ENCODE measurements at places on chromosomes 11 and 22. TPM values are rescaled to one million over a fixed set of nuclear protein-coding genes. Genes with fewer than 3 reads are reported as not detected.

NXPE2 gene
- total RNA-seq = not detected

ZBTB3 gene
- 1.9 TPM for total RNA-seq

SHANK3 gene
- 4.2 TPM for total RNA-seq

FOLR1 gene
- 0.24 TPM for total RNA-seq

OR8A1 gene
- total RNA-seq = not detected

CARNS1 gene
- 0.16 TPM for total RNA-seq

KIRREL3 gene
- total RNA-seq = 9.2 TPM

APOL3 gene
- total RNA-seq = 0.05 TPM

NEU3 gene
- total RNA-seq = 3.2 TPM

FADD gene
- total RNA-seq = 63.7 TPM

NPAS4 gene
- total RNA-seq = not detected

OR56A1 gene
- total RNA-seq = not detected

MAP4K2 gene
- 9.2 TPM for total RNA-seq

KRTAP5-8 gene
- total RNA-seq = not detected

AMOTL1 gene
- 8.9 TPM for total RNA-seq

Measured in A549 treated with dexamethasone at 1 μM for 4 hours (cell line).